ENCODE measurements at places on chromosomes 4 and X. TPM values are rescaled to one million over a fixed set of nuclear protein-coding genes. Genes with fewer than 3 reads are reported as not detected.

The BTC gene
- not detected for total RNA-seq

The HDX gene
- 11.4 TPM for total RNA-seq

The CLCN4 gene
- total RNA-seq, result 4.5 TPM

The TLR10 gene
- total RNA-seq, result not detected

The CFAP99 gene
- not detected for total RNA-seq

The TAF7L gene
- total RNA-seq, result 0.28 TPM

The PPBP gene
- not detected for total RNA-seq

The TMEM31 gene
- not detected for total RNA-seq

The TCEAL7 gene
- 16.1 TPM for total RNA-seq

The EGF gene
- 4.2 TPM for total RNA-seq

The SRD5A3 gene
- 6.8 TPM for total RNA-seq

The GAGE2A gene
- total RNA-seq, result not detected

The UBE2A gene
- 20.3 TPM for total RNA-seq

The GYG2 gene
- 9.2 TPM for total RNA-seq

The NHSL2 gene
- total RNA-seq, result 0.83 TPM
